ENCODE measurements at places on chromosomes 11 and 22.

DNA sequence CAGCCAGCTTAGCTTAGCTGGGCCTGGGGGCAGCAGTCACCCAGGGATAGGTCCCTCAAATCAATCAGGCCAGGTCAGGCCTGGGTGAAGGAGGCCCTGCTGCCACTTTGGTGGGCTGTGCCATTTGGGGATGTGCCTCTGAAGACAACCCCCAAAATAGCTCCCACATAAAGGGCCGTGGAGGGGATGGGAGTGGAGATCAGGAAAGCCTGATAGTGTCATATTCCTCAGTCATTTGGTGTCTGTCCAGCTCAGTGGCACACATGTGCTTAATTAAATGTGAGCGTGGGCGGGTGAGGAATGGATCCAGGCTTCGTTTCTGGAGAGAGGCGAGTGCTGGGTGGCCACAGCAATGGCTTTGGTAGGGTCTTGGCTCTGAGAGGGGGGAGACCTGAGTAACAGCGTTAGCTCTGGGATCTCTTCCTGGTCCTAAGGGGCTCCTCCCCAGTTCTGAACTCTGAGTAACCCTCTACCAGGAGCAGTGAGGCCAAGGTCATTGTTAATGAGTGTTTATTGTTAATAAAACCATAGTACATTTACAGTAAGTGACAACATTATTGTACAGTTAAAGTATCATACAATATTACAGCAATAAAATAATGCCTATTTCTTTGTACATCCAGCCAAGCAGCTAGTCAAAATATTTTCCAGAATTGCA, 45.2 kb downstream of the NAT10 start:
- DNase-seq = no peak

DNA sequence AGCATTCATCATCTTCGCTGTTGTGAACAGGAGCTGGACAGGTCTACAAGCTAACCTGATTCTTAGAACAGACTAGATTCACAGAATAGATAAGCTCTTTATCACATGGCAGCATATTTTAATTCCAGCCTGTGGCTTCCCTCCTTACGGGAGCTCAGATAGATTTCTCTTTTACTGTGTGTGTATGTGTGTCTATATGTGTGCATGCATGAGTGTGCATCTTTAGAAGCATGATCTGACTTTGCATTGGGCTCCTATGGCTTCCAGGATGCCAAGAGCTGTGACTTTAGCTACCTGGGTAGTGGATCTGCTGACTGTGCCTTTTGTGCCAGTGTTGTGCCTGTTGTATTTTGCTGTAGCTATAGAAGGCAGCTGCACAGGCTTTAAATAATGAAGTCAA, 44.3 kb downstream of the ZNRF3 start:
- DNase-seq = no peak

DNA sequence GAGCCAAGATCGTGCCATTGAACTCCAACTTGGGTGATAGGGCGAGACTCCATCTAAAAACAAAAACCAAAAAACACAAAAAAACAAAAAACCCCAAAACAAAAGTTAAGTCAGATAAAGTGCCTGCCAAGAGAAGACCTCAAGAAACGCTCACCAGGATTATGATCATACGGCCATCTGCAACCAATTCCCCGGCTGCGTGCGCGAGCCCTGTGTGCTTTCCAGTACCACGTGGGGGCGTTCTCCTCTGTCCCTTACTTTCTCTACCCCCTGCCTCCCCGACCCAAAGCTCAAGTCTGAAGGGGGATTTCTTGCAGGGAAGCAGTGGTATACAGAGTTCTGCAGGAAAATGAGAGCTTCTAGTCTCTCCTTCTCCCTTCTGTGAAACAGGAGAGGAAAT, 10.5 kb upstream of the RPS19BP1 start:
- DNase-seq = peak; percentile 23

DNA sequence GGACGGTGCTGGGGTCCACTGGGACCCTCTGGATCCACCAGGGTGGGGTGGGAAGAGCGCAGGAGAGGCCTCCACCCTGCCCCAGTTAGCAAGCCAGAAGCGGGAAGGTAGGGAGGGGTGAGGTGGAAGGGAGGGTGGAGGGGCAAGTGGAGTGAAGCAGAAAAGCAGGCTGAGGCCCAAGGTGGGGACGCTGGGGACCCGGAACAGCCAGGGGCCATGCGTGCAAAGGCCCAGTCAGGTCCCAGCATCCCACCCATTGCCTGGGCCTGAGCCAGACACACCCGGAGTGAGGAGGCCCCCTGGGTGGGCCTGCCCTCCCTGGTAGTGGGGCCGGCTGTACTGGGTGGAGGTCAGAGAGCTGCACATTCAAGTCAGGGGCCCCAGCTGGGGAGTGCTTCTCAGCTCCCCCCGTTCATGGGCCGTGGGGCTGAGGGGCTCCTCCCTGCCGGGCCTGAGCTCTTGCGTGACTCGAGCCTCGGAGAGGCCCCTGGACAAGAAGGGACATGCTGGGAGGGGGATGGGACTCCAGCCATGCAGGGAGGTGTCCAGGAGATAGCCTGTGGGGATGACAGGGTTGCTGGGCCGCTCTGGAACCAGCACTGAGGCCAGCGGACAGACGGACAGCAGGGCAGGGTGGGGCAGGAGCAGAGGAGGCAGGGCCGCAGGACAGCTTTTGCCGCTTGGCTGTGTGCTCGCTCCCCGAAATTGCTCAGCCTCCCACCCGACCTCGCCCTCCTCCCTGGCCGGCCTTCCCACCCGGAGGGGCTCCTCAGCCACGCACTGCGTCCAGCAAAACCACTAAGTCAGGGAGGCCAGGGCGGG, 7.7 kb downstream of the TNNT3 start:
- DNase-seq = no peak

- DNase-seq = no peak
These were observed 76.3 kb upstream of the TP53AIP1 start for GRCh38 chr11:129018991-129019390.

All from M059J (cell line).